ENCODE measurements at places on chromosomes 13 and 19. TPM values are rescaled to one million over a fixed set of nuclear protein-coding genes. Genes with fewer than 3 reads are reported as not detected.

Gene PEG3
- total RNA-seq: 7.1 TPM

Gene SLC6A16
- 1.5 TPM for total RNA-seq

GRCh38 chr19:48975947-48976847 is 11.1 kb downstream of the FTL start:
- DNase-seq: no peak

Gene APOC1
- 1.00 TPM for total RNA-seq

- no peak for DNase-seq
These were observed 4.1 kb downstream of the CCDC70 start for GRCh38 chr13:51865838-51866237.

GRCh38 chr13:39542361-39542760 is 60.6 kb downstream of the LHFPL6 start:
- no peak for DNase-seq

All from Right ventricle myocardium superior (tissue), 1 donor.